Progenitor cell of endocrine pancreas (in vitro differentiated cells): ENCODE measurements at places on chromosomes 7 and 10. TPM values are rescaled to one million over a fixed set of nuclear protein-coding genes. Genes with fewer than 3 reads are reported as not detected.

- no peak for DNase-seq
Observed at GRCh38 chr10:73876566-73876965, 2.2 kb upstream of the CAMK2G start.

- DNase-seq = no peak
Observed at GRCh38 chr10:46520381-46520780, 36.1 kb downstream of the GPRIN2 start.

PMPCB gene
- 78.1 and 81.1 TPM in 2 replicates for total RNA-seq

HOXA4 gene
- 13.7 TPM in 2 replicates for total RNA-seq

DNA sequence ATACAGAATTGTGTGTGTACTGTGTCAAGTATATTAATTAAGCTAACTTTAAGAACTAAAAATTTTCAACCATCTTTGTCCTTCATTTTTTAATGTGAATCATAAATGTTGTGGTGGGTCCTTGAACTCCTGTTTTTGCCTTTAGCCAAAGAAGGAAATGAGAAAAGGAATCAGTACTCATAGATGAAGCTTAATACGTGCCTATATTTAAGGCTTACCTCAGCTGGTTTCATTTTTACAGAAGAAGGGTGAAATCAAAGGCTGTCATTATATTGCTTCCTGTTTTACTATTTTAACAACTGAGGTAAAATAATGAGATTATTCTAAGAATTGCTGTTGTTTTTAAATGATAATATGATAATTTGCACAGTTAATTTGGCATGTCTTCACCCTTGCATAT, 6.3 kb upstream of the SNX13 start:
- DNase-seq = no peak

KCNH2 gene
- 6.9 and 9.4 TPM in 2 replicates for total RNA-seq

- DNase-seq = no peak
Observed at GRCh38 chr7:9621927-9622326, 1188.5 kb downstream of the NXPH1 start.

FAM25G gene
- total RNA-seq = not detected in 2 replicates

CHCHD1 gene
- total RNA-seq = 36.0 and 38.8 TPM in 2 replicates

DNA sequence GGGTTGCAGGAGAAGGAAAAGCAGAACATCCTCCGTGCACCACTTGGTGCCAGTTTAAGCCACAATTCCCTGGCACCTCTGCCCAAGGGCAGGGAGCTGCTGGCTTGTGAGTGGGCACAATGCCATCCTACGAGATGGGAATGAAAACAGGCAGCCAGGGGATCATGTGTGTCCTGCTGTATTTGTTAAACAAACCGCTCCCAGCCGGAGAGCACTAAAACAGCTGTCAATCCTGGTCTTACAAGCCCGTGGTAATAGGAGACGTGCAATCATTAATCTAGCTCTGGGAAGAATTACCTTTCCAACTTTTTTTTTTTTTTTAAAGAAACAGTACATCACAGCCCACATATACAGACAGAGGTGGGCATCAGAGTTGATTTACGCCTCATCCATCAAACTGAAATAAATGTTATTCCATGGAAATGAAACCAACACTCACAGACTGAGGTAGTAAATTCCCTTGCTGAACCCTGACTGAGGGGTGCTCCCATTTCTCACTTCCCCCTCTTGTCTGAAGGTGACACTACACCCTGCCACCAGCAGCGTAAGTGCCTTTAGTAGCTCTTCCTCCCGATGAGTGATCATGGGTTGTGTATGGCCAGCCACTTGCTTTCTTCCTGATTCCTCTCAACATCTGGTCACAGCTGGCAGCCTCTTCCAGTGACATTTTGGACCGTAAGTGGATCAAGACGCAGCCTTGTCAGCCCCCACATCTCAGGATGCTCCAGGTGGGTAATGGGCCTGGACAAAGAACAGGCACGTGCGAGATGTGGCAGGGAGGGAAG, 143.8 kb downstream of the TEX36 start:
- DNase-seq = no peak

NPFFR1 gene
- total RNA-seq = not detected in 2 replicates
